Breast epithelium (tissue), 4 donors: ENCODE measurements at places on chromosomes 12 and 14. TPM values are rescaled to one million over a fixed set of nuclear protein-coding genes. Genes with fewer than 3 reads are reported as not detected.

DNA sequence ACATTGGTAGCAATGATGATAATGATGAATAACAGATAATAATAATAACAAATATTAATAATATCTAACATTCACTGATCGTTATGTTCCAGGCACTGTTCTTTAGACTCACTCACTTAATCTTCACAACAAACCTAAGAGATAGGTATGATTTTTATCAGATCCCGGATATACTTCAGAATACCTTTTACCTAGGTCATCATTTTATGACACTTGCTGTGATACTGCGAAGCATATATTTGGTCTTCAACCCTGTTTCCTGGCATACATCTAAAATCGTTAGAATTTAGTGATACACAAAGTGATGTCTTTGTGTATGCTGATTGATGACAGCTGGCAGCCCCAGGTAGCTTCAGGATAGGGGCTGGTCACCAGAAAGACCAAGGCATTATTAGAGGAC is 46.1 kb downstream of the SLC41A2 start:
- DNase-seq: no peak

DNA sequence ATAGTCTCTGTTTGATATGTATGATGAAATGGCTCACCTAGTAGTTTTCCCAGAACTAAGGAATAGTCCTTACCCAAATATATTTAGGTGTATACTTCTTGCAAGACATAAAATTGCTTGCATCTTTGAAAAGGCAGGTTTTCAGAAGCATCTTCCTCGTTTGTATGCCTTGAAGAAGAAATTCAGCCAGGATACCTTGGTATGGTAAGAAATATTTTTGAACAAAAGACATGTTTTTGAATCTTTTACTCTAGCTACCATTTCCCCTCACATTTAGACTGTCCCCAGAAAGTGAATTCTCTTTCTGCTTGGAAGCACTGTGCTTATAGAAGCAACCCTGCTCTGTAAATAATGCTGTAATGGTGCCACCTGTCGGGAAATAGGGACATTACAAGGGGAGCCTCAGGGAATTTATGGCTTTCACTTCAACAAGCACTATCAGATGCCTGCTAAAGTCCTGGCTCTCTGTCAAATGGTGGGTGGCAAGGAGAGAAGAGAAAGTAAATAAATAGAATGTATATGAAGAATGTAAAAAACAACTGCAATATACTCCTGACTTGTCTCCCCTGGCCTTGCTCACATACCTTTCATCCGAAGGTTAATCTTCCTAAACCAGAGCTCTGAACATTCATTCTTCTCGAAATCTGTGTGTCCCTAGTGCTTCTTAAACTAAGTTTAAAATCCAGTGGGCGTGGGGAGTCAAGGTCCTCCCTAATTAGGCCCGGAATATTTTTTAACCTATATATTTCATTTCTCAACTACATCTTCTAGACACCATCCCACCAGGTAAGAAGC is 6.1 kb downstream of the CCDC184 start:
- DNase-seq: no peak

- DNase-seq: no peak
Observed at GRCh38 chr14:64763085-64763782, 59.0 kb downstream of the PLEKHG3 start.

DNA sequence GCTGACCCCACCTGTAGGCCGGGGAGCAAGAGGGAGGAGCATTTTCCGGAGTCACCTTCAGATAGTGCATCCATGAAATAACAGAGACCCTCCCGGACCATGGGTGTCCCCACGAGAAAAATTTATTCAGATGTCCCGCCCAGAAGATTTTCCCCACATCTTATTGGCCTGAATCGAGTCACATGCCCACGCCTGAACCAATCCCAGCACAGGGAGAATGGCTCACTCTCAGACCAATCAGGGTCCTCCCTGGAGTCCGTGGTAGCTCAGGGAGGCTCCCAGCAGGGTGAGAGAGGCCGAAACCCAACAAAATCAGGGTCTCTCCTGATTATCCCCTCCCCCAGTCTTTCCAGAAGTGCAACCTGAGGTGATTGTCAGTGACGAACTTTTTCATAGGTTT is 16.4 kb upstream of the NCOR2 start:
- no peak for DNase-seq

GRCh38 chr14:63840981-63841380 is 11.8 kb upstream of the SYNE2 start:
- DNase-seq: no peak

- DNase-seq: no peak
Observed at GRCh38 chr14:42508209-42508946, 901.7 kb downstream of the LRFN5 start.

DNA sequence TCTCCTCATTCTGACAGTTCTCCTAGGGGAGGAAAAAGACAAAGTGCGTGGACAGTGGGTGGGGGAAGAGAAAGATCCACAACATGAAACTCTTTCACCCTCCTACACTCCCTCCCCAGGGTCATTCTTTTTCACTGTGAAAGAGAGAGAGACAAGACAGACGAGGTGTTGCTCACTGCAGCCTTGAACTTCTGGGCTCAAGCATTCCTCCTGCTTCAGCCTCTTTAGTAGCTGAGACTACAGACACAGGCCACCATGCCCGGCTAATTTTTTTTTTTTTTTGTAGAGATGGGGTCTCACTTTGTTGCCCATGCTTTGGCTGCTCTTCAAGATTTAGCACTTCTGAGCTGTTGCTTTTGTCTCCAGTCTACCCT is 2.7 kb downstream of the GPX2 start:
- DNase-seq: no peak

DNA sequence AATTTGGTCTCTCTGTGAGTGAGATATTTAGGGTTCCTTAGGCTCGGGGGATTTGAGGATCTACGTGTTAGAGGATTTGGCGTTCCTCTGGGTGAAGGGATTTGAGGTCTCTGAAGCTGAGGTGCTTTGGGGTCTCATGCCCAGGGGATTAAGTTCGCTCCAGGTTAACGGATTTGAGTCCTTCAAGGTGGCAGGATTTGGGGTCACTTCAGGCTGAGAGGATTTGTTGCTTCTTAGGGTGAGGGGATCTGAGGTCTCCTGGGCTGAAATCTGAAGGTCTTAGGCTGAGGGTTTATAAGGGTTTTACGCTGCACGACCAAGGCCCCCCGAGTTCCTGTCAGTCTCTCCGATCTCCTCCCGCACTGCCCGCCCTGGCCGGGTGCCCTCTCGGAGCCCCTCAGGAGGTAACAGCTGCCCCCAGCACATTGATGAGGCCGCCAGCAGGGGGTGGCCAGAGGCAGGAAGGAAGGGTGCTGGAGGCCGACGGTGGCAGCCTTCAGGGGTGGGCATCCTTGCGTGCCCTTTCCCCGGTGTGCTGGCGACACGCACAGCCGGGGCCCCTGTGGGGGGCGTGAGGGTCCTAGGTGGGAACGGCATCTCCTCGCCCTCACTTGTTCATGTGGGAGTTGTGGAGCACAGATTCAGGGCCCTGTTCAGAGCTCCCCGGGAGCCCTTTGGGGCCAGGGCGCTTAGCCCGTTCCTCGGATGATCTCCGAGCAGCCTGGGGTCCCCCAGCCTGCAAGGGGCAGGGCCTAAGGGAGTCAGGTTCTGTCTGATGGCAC is 14.3 kb downstream of the CEP170B start:
- no peak for DNase-seq

- no peak for DNase-seq
Observed at GRCh38 chr12:118098911-118099671, 4.7 kb downstream of the VSIG10 start.

- DNase-seq: no peak
Observed at GRCh38 chr12:124415064-124415463, 120.2 kb downstream of the RFLNA start.

MYO1H gene
- total RNA-seq: 0.16 TPM

GRCh38 chr14:58659846-58660245 is 22.1 kb downstream of the DACT1 start:
- DNase-seq: no peak

GRCh38 chr12:108847705-108848104 is 9.7 kb downstream of the SSH1 start:
- DNase-seq: no peak

DNA sequence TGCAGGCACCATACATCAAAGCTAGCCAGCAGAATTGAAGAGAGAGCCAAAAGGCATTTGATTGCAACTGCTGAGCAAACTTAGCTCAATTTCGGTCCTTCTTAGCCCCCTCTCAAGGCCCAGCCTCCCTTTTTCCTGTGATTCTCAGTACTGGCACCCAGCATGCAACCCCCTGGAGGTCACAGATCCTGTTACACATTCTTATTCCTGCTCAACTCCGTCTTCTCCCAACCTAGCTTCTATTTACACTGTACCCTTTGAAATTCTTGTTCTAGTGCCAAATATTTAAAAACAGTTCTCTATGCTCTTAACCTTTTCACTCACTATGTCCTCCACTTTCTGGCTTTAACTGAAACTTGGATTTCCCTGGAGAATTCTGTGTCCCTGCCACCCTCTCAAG is 131.3 kb upstream of the CPSF6 start:
- DNase-seq: no peak

HELB gene
- total RNA-seq: 11.1 TPM

L2HGDH gene
- 6.9 TPM for total RNA-seq
